Tongue (tissue), 3 donors: ENCODE measurements at places on chromosomes 7 and 10.

DNA sequence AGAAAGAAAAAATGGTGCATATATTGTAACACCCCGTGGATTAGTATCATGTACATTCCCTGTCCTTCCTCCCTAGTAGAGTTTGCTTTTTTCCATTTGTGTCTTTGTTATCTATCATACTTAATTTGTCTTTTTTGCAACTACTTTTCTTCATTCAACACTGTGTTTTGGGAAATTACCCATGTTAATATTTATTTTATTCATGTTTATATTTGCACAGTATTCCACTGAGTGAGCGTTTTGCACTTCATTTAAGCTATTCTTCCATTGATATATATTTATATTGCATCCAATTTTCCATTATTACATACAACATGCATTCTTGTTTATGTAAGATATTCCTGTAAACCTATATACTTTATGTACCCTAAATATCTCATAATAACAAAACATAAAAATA is 57.6 kb upstream of the FAM171A1 start:
- no peak for DNase-seq

- peak; percentile 26 for DNase-seq
Measured at GRCh38 chr7:46283852-46284251, 362.8 kb upstream of the IGFBP3 start.

DNA sequence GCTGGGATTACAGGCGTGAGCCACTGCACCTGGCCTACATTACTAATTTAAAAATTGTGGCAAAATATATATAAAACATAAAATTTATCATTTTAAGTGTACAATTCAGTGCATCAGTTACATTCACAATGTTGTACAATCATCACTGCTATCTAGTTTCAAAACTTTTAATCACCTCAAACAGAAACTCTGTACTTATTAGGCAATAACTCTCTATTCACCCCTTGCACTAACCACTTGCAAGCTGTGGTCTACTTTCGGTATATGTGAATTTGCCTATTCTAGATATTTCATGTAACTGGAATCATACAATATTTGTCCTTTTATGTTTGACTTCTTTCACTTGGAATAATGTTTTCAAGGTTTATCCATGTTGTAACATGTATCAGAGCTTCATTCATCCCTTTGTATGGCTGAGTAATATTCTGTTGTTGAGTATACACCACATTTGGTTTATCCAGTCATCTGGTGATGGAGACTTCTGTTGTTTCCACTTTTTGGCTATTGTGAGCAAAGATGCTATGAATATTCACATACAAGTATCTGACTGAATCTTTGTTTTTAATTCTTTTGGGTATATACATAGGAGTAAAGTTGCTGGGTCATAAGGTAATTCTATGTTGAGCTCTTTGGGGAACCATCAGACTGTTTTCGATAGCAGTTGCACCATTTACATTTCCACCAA is 14.3 kb upstream of the ELOVL3 start:
- DNase-seq: no peak

DNA sequence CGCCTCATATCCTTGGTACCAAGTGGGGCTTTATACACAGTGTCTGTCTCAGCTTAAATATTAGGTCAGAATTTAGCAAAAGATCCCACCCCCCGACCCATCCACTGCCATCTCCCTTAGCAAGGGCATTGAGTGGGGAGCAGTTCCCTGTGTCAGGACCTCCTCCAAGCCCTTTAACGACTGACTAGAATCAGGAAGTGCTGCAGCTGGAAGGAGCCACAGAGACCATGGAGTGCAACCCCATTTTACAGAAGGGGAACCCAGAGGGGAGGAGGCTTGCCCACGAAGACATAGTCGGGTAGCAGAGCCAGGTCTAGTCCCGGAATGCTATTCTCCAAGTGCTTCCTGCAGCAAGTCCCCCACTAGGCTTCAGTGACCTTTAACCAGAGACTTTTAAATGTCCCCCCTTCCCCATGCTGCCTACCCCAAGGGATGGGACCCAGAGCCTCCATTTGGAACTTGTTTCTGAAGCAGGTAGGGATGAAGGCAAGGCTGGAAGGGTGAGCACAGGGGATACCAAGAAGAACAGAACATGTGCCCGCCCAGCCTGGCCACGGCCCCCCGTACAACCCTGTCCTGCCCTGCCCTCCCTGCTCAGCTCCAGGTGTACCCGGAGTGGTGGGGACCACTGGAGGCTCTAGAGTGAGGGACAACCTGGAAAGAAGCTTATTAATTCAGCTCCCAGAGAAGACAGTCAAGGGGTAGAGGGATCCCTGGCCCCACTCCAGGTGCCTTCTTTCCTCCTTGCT is 41.3 kb downstream of the C10orf105 start:
- no peak for DNase-seq

- no peak for DNase-seq
Measured at GRCh38 chr10:30565449-30565848, 64.1 kb downstream of the LYZL2 start.

GRCh38 chr10:101311185-101312066 is 42.5 kb upstream of the BTRC start:
- DNase-seq: peak; percentile 66

DNA sequence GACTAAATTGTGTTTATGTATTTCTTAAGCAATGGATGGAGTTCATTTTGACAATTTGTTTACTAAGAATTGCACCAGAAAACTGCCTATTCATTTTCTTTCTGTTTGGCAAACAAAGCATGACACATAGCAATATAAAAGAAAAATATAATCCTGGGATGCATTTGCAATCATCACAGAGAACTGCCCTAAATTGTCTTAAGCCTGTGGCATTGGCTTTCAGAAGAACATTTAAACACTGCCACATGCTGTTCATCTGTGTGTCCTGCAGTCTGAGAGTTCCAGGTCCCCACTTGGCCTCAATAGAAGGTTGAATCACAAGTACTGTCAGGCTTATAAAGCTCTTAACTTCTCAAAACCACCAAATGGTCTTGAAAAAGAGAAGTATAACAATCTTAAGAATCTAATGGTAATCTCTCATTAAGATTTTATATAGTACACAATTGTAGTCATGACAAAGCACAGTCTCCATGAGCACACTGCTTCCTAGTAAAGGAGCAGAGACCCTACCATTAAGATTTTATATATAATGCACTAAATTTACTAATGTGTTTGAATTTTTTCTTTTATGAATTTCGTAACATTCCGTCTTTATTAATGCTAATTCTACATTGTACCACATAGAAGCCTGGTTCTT is 29.9 kb downstream of the RNLS start:
- DNase-seq: peak; percentile 80

GRCh38 chr10:104581884-104582601 is 59.0 kb upstream of the SORCS3 start:
- DNase-seq: no peak

- peak; percentile 56 for DNase-seq
Measured at GRCh38 chr10:34217524-34217923, 597.6 kb downstream of the PARD3 start.

- no peak for DNase-seq
Measured at GRCh38 chr7:2108501-2109250, 124.1 kb downstream of the MAD1L1 start.

GRCh38 chr10:49286686-49287085 is 12.3 kb upstream of the C10orf71 start:
- no peak for DNase-seq

- no peak for DNase-seq
Measured at GRCh38 chr10:74238031-74238431, 87.0 kb downstream of the ADK start.

- no peak for DNase-seq
Measured at GRCh38 chr7:22921386-22922086, 92.4 kb downstream of the HYCC1 start.

GRCh38 chr10:5076615-5077014 is 17.6 kb upstream of the AKR1C3 start:
- DNase-seq: no peak

GRCh38 chr7:93307131-93307660 is 75.0 kb downstream of the VPS50 start:
- DNase-seq: no peak

GRCh38 chr10:91907914-91908336 is 1.4 kb downstream of the FGFBP3 start:
- peak; percentile 35 for DNase-seq

DNA sequence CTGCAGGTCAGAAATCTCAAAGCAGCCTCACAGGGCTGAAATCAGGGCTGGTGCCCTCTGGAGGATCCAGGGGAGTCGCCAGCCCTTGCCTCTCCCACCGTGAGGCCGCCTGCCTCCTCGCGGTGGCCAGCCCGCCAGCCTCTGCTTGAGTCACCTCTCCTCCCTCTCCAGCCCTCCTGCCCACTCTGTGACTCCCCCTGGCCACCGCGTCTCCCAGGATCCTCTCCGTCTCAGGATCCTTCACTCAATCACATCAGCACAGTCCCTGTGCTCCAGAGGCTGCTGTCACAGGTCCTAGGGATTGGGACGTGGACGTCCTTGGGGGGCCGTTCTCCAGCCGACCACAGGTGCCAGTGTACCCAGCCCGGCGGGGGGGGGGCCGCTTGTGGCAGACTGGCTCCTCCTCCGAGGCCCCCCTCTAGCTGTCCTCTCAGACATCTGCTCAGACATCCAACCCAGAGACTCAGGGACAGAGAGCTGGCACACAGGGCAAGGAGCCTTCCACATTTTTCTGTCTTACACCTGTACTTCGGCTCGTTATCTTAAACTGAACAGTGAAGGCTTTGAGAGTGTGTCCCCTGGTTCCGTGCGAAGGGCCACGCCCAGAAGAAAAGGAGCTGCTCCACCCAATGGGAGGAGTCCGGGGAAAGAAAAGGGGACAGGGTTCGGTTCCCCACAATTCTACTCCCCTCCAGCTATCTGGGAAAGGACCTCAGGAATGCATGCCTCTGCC is 9.4 kb upstream of the PPP2R2D start:
- DNase-seq: no peak

DNA sequence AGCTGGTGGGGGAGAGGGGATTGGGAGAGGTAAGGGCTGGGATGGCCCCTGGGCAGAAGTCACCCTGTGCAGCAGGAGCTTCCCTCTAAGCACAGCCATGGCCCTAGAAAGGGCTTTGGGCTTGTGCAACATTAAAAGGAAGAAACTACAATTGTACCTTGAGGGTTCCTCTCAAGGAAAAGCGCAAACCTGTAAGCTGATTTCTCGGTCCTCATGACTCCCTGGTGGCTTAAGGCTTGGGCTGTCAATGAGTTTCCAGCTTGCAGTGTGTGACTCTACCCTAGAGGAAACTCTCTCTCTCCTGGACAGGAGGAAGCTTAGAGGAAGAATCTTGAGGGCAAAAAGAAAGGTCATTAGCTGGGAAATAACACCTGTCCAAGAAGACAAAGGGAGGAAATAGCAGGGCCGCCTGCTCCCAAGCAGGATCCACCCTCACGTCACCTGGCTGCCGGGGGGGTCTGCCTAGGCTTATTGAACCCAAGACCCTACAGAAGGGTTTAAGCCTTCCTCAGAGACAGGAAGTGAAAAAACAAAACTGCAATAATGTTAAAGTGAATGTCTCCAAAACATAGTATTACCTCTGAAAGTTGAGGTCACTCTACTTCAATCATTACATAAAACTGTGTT is 112.5 kb downstream of the WDR11 start:
- DNase-seq: no peak

DNA sequence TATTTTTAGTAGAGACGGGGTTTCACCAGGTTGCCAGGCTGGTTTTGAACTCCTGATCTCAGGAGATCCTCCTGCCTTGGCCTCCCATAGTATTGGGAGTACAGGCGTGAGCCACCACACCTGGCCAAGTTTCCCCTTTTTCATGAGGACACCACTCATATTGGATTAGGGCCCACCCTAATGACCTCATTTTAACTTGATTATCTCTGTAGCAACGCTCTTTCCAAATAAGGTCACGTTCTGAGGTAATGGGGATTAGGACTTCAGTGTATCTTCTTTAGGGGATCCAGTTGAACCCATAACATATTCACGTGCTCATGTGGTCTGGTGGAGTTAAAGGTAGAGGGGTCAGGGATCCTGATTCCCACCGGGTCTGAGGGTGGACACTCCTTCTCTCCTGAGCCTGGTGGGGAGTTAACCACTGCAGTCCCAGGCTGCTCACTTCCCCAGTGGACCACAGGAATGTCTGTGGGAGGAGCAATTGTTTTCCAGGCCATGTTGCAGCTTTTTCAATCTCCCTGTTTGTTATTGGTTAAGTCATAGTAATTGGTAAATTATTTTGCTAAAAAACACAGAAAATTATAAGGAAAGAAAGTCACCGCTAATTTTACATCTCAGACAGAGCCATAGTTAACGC is 130.5 kb downstream of the GRK5 start:
- DNase-seq: no peak

DNA sequence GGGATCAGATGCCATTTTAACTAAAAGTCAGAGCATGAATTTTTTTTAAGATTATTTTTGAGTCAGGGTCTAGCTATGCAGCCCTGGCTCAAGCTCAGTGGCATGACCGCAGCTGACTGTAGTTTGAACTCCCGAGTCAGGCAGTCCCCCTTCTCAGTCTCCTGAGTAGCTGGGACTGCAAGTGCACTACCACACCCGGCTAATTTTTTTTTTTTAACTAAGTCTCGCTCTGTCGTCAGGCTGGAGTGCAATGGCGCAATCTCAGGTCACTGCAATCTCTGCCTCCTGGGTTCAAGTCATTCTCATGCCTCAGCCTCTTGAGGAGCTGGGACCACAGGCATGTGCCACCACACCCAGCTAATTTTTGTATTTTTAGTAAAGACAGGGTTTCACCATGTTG is 7.8 kb downstream of the TAS2R41 start:
- no peak for DNase-seq

- peak; percentile 76 for DNase-seq
Measured at GRCh38 chr10:79273604-79274003, 73.7 kb upstream of the PPIF start.

DNA sequence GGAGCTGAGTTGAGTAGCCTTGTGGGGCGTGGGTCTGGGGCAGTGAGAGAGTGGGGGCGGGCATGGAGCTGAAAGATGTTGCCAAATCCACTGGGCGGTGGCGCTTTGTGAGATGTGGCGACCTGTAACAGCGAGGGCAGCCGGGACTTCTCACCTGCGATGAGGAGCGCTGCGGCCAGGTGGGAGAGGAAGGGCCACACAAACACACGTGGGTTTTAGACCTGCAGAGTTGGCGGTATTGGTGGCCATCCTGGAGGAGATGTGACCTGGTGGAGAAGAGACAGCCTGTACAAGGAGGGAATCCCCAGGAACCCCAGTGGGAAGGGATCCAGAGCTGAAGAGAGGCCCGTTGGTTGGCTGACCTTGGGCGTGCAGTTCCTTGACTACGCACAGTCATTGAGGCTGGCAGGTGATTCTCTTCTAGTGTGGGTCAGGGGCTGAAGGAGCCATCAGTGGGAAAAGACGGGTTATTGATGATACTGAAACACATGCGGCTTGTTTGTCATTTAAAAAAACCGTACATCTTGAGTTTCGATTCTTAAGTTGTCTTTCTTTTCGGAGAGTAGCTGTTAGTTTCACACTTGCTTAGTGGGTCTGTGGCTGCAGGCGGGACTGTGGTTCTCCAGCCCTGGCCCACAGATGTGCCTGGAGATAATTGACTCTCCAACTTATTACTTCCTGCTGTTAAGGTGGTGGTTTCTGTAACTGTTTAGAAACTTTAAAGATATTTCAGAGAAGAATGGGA is 2.4 kb downstream of the CHST12 start:
- DNase-seq: no peak

DNA sequence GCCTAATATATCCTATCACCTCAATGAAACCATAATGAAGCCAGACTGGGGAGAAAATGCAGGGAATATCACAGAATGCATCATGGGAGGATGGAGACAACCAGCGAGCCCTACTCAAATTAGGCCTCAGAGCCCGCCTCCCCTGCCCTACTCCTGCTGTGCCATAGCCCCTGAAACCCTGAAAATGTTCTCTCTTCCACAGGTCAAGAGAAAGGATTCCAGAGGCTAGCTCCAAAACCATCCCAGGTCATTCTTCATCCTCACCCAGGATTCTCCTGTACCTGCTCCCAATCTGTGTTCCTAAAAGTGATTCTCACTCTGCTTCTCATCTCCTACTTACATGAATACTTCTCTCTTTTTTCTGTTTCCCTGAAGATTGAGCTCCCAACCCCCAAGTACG is 31.5 kb downstream of the PRSS2 start:
- DNase-seq: no peak
